ENCODE measurements at places on chromosomes 12 and 14.

DNA sequence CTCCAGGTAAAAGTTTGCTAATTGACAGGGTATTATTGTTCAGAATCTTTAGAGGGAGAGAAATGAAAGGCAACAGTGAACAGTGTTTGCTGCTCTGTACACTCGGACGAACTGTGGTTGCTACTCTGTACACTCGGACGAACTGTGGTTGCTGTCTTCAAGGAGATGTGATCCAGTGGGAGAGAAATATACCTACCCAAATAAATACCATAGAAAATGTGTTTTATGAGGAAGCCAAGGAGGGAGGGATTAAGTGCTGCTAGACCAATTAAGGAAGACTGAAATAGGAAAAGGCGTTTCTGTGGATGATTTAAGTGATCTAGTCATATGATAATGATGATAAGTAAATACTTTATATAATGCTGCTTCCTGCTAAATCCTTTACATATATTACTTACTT is 2.7 kb downstream of the STK38L start:
- no peak for DNase-seq

GRCh38 chr12:2234091-2234490 is 181.3 kb downstream of the CACNA1C start:
- DNase-seq, result no peak

- DNase-seq, result no peak
Observed at GRCh38 chr14:24677956-24678355, 44.0 kb upstream of the GZMB start.

DNA sequence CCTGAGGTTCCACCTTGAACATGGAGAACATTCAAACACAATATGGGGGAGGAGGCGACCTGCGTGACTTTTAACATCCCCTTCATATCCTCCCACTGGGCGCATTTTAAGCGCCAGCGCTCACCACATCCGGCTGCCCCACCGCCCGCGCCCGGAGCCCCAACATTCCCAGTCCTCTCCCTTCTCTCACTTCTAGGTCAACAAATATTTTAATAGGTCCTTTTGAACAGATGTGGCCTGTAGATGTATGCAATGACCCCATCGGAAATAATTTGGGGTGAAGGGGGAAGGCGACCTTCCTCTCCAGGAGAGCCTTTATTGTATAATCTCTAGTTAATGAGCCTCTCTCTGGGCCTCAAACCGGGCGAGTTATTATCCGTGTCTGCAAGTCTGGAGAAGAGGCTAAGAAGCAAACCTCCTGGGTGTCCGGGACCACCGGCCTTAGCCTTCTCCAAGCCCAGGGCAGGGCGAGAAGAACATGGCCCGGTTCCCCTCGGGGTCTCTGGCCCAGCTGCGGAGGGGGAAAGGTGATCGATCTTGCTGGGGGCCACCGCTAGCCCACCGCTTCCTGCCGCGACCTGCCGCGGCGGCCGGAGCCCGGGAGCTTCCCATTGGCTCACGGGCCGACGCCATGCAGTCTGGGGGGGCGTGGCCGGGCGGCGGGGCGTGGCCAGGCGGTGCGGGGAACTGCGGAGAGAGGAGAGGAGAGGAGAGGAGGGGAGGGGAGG is 83.2 kb upstream of the HMGA2 start:
- no peak for DNase-seq

DNA sequence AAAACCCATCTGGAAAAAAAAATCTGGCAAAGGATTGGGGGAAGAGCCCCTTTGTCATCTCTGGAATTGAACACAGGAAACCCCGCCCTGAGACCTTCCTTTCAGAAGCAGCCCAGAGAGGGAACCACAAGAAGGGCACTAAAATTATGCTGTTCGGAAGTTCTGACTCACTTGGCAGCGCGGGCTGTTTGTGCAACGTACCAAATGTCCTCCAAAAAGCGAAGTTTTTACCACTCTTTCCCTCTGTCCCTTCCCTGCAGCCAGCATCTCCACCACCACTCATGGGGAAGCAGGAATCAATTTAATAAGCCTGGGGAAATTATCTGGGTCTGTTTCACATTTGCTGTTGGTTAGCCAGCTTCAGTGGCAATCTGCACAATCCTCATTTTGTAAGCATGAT is 3.2 kb upstream of the SYNE3 start:
- peak; percentile 62 for DNase-seq

DNA sequence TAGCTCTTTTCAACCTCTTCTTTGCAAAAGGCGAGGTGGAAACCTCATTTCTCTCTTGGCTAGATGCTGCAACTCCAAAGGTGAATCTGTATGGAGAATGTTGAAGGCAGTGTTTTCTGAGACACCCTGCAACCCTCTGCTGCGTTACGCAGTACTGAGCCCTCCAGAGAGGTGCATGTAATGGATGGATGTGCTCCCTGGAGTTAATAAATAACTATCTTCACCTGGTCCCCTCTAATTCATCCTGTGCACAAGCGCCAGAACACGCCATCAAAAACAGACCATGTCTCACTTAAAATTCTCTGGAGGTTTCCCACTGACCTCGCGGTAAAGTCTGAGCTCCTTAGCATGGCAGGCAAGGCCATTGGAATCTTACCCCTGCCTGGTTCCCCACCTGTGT is 234.4 kb upstream of the PWP1 start:
- no peak for DNase-seq

DNA sequence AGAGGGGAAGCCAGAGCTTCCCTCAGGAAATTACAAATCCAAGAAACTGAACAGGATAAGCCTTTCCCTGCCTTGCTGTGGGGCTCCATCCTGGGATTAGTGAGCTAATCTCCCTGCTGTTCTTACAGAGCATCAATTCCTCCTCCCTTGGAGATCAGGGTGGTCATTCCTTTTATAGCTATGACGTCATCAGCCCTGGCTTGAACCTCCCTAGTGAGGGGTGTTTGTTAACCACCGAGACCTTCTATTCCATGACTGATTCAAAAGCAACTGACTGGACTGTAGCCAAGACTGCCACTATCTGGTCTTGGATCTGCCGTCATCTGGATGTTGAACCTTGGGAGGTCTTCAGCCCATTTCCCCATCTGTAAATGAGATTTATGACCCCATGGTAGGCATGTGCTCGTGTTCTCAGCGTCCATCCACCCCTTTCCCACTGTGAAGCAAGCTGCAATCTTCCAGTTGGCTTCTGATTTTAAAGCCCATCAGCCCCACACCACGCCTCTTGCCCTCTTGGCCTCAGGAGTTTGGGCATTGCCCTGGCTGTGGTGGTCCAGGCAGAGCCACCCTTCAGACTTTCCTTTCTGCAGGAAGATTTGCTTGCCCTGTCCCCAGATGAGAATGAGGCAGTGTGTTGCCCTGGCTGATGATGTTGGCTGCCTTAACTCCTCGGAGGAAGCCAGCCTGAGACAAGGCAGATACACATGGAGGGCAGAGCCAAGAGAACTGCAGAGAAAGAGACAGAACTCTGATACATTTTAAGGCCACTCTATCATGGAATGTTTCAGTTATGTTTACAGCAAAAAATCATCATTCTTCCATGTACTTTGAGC is 59.6 kb upstream of the ACTN1 start:
- no peak for DNase-seq

- DNase-seq, result no peak
Observed at GRCh38 chr12:2049604-2050540, 2.9 kb upstream of the CACNA1C start.

DNA sequence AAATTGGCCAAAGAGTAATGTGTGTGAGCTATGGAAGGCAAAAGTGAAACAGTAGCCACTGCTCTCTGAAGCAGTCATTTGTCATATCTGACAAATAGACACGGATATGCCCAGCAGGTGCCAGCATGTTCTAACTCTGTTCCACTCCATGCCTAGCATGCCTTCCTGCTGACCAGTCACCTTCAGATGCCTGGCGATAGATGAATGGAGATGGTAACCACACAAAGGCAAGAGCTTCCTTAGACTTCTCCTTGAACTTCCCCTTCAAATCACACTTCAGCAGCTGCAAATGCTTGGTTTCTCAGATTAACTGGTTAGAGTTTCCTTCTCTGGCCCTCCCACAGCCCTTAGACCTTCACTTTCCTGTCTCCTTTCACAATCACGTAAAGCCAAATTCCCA is 429.9 kb downstream of the DAD1 start:
- no peak for DNase-seq

DNA sequence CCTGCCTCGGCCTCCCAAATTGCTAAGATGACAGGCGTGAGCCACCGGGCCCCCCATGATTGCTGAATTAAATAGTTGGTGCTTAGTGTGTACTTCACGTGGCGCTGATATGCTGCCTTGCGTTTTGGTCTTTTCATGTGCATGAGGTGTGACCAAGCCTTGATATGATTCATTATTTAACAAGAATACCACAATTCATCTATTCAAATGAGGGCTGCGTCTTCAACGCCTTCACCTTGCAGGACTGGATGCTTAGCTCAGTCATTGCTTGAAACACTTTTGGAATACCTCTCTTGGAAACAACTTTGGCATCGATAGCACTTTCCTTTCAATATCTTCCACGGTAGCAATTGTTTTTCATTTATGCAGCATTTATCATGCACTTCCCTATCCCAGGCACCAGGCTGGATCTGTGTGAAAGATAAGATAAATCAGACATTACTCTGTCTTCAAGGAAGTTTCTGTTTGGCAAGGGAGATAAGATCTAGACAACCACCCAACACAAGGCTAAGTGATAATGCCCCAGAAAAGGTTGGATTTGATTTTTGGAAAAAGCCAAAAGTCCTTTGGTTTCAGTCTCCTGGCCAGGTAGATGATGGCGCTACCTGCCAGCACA is 1.3 kb upstream of the TEAD4 start:
- no peak for DNase-seq

- DNase-seq, result no peak
Observed at GRCh38 chr14:73263606-73264005, 26.3 kb downstream of the PAPLN start.

GRCh38 chr12:71576496-71576895 is 87.2 kb downstream of the ZFC3H1 start:
- no peak for DNase-seq

DNA sequence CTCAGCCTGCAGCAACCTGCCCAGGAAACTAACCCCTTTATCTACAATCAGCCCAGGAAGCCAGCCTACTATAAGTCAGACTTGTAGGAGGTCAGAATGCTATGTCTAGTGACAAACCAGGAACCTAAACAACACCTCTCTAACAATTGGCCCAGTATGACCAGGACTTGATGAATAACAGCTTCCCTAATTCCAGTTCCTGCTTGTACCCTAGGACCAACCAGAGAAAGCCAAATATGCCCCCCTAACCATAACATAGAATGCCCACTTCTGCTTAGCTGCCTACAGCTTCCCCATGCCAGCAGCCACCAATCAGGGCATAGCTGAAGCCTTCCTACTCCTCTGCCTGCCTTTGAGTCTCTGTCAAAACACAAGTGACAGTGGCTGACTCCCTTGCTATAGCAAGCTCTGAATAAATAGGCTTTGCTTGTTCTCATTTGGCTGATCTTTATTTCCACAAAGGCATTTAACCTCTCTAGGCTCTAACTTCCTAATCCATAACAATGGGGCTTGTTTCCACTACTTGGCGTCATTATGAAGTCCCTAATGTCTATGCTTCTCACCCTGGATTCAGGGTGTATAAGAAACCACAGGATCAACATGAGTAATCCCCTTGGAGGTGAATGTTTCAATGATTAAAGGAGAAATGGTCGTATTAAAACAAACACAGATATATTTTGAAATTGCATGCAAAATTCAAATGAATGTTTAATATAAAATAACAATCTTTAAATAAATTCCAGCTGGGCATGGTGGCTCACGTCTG is 220.2 kb downstream of the ANO6 start:
- DNase-seq, result no peak

- no peak for DNase-seq
Observed at GRCh38 chr12:70660620-70661219, 23.5 kb upstream of the PTPRB start.

- no peak for DNase-seq
Observed at GRCh38 chr14:103121121-103121845, 2.0 kb upstream of the TNFAIP2 start.

- no peak for DNase-seq
Observed at GRCh38 chr12:4701395-4702190, 18.6 kb upstream of the GALNT8 start.

DNA sequence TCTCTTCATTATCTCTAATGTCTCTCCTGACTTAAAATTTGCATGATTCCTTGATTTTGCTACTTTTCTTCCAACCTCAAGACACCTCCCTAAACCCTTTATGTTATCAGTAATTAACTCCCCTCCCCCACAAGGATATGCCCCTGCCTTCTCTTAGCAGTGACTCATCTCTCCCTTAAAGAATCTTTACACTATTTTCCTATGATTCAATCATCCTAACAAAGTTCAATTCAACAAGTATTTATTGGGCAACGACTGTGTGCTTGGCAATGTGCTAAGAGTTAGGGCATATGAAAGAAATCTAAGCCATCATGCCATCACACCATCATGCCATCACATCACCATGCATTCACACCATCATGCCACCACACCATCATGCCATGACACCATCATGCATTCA is 80.1 kb downstream of the ANO2 start:
- DNase-seq, result no peak

DNA sequence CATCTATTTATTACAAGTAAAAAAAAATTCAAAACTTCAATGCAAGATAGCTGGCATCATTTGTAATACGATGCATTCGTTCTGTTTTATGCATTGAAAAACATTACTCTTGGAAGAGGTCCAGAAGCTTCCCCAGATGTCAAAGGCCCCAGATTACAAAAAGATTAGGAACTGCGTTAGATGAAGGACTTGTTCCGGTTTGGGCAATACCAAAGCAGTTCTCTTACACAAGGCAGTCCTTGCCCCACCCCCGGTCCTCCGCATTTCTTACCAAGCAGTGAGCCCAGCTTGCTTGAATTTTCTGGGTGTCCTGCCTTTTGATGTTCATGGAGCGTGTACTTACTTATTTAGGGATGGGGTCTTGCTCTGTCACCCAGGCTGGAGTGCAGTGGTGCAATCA is 4.8 kb upstream of the HVCN1 start:
- no peak for DNase-seq

DNA sequence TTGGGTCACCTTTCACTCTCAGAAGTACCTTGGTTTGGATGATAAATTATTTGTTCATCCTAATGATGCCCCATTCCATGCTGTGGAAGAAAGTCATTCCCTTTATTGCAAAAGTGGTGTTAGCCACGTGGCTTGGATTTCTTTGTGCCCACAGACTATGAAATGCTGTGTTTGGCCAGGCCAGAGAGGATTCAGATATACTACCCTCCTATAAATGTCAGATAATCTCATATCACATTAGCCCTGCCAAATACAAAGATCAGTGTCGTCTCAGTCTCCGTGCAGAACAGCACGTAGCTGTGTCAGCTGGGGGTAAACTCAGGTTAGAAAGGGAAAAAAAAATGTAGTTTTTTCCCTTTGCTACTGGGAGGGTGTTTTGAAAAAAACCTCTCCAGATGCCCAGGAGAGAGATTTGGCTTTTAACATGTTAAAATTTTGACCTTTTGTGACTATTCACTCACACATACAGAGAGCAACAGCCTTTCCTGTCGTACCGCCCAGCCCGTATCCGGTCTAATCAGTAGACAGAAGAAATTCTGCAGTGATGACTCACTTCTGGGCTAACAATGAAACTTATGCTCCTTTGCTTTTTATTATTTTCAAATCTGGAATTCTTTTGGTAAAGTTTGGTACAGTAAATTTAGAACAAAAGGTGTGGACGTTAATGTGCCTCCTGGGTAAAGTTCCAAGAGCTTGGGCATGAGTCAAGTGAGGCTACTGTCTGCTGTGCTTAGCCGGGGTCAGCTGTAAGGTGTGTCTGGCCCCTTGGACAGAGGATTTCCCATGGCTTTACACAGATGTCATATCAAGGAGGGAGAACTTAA is 8.5 kb upstream of the PTPRB start:
- DNase-seq, result no peak
